SK-N-SH treated with all-trans-retinoic acid at 6 μM for 48 hours (cell line): ENCODE measurements at places on chromosomes 3 and 15.

DNA sequence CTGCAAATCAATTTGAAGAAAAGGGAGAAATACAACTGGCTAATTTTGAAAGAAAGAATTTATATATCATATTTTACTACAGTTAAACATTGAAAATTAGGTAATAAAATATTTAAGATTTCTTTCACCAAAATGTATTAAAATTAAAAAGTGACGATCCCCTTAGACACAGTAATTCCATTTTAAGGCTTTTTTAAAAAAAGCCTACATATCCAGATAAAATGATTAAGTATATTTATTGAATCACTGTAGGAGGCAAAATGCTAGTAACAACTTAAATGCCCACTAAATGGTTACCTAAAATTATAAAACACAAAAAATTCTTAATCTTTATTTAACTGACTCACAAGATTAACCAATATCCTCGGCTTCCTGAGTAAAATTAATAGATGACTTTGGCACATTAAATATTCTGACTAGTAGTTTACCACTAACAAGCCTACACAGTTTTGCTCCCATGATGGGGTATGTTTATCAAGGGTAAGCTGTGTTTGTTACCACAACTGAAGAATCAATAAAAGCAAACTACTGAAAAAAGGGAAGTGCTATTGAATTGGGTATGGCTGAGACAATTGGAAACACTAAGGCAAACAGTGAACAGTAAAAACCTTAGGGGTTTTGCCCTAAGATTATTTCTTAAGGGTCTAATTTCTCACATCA is 28.4 kb downstream of the ANKRD28 start:
- ATAC-seq, result peak; percentile 5; the same call in 1 of the 3 replicates

DNA sequence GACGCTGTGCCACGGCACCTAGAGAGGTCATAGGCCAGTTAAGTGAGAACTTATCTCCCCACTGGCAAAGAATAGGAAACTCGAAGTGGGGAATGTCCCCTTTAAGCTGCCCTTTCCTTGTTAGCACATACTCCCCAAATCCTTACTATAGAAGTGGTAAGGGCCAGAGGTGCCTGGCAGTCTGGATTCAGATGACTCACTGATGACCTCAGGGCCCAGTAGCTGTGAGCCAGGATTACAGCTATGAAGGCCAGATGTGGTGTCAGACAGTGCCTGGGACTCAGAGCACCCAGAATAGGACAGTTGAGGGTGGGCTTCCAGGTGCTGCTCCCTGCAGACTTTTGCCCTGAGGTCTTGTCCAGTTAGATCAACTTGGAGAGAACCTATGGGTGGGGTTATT is 37.7 kb downstream of the PDIA5 start:
- peak; percentile 98 for ATAC-seq

DNA sequence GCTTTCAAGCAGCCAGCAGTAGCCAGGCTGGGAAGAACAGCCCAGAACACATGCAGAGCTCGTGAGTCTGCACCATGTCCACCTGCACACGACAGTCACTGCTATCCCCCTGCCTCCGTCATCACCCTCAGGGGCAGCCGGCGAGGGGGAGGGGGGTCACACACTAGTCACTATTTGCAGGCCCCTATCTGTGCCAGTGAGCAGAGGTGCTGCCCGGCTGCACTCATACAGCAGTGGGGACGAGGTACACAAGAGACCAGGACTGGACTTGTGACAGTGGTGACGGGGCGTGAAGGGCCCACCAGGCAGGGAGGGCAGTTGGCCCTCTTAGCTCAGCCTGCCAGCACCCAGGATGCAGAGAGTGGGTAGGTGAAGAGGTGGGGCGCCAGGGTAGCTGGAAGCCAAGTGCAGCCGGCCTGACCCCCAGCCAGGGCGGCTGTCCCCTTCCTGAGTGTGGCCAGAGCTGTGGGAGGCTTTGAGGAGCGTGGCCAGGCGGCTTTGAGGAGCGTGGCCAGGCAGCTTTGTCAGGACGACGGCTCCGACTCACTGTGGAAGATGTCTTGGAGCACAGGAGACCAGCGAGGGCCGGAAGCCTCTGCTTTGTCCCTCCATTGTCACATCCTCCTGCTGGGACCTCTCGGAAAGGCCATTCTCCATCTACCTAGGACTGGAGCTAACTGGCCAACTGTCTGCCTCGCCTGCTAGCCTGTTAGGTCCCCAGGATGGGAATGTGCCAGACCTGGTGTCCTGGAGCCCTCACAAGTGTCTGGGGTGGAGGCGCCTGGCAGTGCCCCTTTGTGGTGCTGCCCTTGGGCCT is 52.1 kb upstream of the FGD5 start:
- ATAC-seq, result no peak

- ATAC-seq, result peak; percentile 74
Observed at GRCh38 chr3:45499529-45499928, 95.0 kb upstream of the LIMD1 start.

- ATAC-seq, result peak; percentile 47
Observed at GRCh38 chr3:159813822-159814531, 174.7 kb upstream of the IL12A start.

- ATAC-seq, result no peak; the same call in 2 of the 3 replicates
Observed at GRCh38 chr3:81270603-81271379, 490.7 kb downstream of the GBE1 start.

DNA sequence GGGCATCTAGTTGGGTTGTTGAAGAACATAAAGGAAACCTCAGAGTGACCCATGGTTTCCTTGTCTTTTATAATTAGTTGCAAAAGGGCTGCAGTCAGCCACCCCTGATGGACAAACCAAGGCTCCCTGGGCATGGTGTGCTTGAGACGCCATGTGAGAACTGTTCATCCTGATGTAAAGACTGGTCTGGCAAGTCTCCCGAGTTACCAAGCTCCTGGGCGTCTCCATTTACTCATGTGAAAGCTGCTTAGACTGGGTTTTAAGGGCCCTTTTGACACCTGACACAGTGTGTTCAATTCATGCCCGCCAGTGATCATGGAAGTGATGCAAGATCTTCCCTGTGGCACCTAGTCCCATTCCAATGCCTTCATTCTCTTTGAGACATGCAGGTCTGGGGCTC is 49.4 kb downstream of the GRK7 start:
- no peak for ATAC-seq

DNA sequence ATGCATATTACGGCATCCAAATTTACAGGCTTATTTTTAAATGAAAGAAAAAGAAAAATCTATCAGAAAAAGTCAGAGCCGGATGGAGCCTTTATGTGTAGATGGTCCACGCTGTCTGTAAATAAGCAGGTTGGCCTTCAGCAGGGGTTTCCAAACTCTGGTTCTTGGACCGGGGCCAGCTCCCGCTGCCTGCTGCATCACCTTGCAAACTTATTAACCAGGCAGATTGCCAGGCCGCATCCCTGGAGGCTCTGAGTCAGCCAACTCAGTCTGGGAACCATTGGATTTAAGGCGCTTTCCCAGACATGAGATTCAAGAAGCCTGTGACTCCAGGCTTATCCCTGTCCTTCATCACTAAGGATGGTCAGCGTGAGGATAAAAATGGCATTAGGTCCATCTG is 212.4 kb downstream of the OPA1 start:
- ATAC-seq, result peak; percentile 80

DNA sequence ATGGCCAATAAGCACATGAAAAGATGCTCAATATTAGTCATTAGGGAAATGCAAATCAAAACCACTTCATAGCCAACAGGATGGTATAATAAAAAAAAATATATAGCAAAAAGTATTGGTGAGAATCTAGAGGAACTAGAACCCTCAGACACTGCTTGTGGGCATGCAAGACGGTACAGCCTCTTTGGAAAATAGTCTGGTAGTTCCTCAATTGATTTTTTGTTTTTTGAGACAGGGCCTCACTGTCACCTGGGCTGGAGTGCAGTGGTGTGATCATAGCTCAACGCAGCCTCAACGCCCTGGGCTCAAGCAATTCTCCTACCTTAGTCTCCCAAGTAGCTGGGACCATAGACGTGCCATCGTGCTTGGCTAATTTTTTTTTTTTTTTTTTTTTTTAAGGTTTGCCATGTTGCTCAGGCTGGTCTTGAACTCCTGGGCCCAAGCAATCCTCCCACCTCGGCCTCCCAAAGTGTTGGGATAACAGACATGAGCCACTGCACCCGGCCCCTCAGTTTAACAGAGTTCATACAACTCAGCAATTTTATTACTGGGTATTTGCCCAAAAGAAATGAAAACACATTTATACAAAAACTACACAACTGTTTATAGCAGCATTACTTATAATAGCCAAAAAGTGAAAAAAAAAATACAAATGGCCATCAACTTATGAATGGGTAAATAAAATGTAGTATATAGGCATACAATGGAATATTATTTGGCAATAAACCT is 5.1 kb downstream of the PRC1 start:
- ATAC-seq, result no peak; the same call in 2 of the 3 replicates

DNA sequence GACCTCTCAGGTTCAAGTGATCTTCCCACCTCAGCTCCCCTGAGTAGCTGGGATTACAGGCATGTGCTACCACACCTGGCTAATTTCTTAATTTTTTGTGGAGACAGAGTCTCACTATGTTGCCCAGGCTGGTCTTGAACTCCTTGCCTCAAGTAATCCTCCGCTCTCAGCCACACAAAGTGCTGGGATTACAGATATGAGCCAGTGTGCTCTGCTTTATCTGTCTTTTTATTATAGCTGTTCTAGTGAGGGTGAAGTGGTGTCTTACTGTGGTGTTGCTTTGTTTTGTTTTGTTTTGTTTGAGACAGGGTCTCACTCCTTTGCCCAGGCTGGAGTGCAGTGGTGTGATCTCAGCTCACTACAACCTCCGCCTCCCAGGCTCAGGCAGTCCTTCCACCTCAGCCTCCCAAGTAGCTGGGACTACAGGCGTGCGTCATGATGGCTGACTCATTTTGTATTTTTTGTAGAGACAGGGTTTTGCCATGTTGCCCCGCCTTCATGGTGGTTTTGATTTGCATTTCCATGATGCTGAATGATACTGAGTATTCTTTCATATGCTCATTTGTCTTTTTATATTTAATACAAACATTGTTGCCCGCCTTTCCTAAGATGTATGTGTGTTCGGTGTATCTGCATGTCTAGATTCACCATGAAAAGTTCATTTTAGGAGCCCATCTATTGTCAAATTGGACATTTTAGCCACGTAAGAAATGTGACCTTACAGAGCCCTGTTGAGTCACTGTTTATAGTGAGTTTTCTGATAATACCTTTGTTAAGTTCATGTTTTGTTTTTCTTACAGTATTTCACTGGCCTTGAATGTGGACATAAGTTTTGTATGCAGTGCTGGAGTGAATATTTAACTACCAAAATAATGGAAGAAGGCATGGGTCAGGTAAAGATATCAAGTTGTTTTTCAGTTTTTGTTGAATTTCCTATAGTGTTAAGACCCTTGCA is 80.6 kb downstream of the ARIH1 start:
- no peak for ATAC-seq

DNA sequence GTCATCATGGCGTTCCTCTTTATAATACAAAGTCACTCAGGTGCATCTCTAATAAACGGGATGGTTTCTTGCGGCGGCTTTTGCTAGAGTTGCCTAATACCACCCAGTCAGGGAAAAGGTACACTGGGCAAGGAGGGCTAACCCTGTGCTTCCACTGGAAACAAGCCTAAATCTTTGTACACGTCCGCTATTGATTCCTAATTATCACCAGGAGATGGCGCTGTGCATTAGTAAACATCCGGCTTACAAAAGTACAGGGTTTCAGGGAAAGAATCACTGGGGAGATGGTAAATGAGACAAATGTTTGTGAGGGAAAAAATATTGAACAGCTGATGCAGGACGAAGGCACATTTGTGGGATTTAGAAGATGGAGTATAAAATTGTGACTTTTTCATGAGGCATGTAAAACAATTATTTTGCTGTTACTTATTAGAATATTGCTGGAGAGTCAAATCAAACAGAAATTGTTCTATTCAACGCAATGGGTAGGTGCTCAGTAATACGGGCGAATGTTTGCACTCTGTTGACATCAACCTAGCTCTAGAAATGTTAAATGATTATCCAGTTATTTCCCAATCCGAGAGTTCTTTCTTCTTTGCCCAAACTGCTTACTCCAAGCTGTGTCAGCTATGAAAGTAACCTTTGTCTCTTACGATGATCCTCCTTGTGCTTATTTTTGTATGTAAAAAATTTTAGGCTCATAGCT is 50.6 kb downstream of the GMNC start:
- ATAC-seq, result peak; percentile 99

GRCh38 chr15:64634027-64634426 is 141.4 kb downstream of the RBPMS2 start:
- no peak for ATAC-seq

- ATAC-seq, result no peak
Observed at GRCh38 chr3:24520976-24521419, 26.3 kb upstream of the THRB start.

- no peak for ATAC-seq
Observed at GRCh38 chr3:135272026-135272669, 477.1 kb downstream of the EPHB1 start.

GRCh38 chr3:192409201-192409837 is 318.0 kb downstream of the FGF12 start:
- peak; percentile 67 for ATAC-seq

GRCh38 chr3:29751647-29752314 is 470.9 kb downstream of the RBMS3 start:
- no peak for ATAC-seq

DNA sequence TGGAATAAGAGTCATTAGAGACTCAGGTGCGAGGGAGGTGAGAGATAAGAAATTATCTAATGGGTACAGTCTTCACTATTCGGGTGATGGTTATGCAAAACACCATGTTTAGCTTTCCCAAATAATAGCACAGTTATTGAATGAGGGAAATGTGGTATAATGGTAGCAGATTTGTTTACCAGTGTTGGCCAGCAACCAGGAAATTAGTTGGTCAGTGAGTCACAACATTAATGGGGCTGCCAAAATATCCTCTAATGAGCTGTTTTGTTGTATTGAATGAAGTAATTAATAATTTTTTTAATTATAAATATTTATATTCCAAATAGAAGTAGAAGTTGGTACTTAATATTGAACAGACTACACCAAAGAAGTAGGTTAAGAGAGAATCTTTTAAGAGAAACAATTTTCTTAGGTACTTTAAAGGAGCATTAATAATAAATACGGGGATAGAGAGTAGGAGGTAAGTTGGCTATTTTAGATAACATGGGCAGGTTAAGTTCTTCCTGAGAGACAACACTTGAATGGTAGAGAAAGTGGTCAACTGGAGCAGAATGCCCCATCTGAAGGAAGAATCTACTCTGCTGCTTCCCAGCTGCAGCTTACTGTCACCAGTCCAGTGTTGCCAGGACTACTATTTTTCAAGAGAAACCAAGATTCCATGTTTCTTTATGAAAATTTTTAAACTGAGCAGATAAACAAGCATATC is 218.8 kb downstream of the UBE2E2 start:
- no peak for ATAC-seq

GRCh38 chr15:70376929-70377691 is 279.4 kb upstream of the TLE3 start:
- peak; percentile 73 for ATAC-seq

DNA sequence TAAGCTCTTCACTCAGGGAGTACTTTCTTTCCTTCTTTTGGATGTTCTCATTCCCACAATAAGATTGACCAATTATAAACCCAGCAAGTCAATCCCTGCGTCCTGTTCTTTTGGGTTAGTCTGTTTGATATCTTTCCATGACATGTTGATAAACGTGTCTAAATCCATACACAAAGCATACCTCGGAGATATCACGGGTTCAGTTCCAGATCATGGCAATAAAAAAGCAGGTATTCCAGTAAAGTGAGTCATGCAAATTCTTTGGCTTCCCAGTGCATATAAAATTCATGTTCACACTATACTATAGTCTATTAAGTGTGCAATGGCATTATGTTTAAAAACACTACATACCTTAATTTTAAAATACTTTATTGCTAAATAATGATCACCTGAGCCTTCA is 667.7 kb downstream of the MAGI1 start:
- no peak for ATAC-seq
